NK-92 treated with Interleukin-12 subunit alpha and Interleukin-12 subunit beta, amount 100 ng/mL, for 24 hours (cell line): ENCODE measurements at places on chromosomes 1 and 21.

- no peak for DNase-seq
These were observed 19.1 kb upstream of the HMGCS2 start for GRCh38 chr1:119787776-119788175.

DNA sequence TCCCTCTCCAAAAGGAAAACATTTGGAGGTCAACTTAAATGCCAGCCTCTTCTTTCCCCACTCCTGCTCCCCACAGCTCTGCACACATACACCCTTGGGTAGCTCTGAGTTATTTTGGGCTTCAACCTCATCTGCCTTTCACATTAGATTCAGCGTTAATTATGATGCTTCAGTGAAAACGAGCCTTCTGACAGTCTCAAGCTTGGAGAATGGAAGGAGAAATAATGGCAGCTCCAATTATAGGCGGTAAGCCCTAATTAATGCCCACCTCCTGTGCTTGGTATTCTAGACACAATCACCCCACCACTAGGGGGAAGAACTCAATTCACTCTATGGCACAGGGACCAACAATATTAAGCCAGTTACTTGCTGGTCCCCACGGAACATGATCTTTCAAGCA, 397.9 kb downstream of the BRINP2 start:
- DNase-seq: no peak

GRCh38 chr1:206770531-206771337, at the start of gene IL19:
IL19 (plus strand) TSS chr1:206770773; CDS start chr1:206836663, 65,890 bp downstream.
- peak; percentile 68 for DNase-seq

GRCh38 chr1:70504821-70505193, 93.7 kb downstream of the CTH start:
- no peak for DNase-seq

DNA sequence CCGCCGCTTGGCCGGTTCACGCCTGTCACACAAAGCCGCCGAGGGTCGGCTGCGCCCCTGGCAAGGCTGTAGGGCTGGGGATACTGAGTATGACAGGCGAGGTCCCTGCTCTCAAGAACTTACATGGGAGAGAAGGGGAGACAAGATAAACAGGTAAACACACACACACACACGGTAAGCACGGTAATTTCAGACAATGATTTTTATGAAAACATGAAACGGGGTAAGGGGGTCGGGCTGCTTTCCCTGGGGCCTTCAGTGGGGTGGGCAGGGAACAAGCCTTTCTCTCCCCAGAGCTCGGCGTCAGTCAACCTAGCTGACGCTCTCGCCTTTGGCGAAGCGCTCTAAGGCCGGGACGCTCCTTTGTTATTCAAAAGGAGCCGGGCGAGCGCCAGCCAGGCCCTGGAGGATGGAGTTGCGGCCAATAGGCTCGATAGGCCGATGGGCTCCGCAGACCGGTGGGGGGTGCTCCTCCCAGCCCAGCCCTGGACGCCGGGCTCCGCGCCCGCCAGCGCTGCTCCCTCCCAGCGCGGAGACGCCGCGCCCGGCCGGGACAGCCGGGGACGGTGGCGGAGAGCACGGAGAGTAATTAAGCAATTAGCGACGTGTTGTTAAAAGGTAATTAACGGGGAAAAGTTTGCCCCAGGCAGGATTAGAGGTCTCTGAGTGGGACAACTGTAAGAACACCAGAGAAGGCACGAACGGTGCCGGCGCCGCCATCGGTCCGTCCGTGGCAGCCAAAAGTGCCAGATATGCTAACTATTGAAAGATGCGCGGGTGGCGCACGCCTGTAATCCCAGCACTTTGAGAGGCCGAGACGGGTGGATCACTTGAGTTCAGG, 950 bp upstream of the INKA2 start:
- no peak for DNase-seq

GRCh38 chr1:148310807-148311206, 158.7 kb upstream of the NBPF11 start:
- DNase-seq: no peak

GRCh38 chr21:14825514-14825974, 239.3 kb downstream of the NRIP1 start:
- DNase-seq: no peak

DNA sequence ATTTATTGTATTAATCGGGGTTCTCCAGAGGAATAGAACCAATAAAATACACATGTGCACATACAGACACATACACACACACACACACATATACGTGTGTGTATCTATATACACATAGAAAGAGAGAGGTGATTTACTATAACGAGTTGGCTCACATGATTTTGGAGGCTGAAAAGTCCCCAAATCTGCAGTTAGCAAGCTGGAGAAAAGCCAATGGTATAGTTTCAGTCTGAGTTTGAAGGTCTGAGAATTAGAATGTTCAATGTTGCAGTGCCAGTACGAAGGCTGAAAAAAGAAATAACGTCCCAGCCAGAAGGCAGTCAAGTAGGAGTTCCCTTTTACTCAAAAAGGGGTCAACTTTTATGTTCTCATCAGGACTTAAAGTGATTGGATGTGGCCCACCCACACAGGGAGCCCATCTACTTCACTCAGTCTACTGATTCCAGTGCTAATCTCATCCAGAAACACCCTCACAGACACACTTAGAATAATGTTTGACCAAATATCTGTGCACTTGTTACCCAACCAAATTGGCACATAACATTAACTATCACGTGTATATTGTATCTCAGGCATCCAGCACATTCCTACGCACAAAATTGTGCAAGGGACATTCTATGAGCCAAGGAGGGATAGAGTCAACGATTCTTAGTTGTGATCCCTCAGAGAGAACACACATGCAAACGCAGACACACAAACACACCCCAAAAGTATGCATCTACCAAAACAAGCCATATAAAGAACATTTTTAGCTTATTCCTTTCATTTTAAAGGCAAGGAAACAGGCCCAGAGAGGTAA, 195.5 kb upstream of the DUSP10 start:
- no peak for DNase-seq

GRCh38 chr21:45739218-45740087, 95.9 kb downstream of the PCBP3 start:
- no peak for DNase-seq

DNA sequence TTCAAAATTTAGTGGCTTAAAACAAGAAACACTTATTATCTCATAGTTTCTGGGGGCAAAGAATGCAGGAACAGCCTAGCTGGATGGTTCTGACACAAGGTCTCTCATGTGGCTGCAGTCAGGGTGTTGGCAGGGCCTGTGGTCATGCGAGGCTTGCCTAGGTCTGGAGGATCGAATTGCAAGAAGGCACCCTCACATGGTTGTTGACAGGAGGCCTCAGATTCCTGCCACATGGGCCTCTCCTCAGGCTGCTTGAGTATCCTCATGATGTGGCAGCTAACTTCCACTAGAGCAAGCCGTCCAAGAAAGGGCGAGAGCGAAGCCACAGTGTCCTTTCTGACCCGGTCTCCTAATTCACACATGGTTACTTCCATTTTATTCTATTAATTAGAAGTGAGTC, 6.2 kb upstream of the NRIP1 start:
- DNase-seq: no peak
